ENCODE measurements at places on chromosomes 12 and 14.
A peak's percentile ranks its signal among the peaks of the same experiment; 100 is the strongest.

DNA sequence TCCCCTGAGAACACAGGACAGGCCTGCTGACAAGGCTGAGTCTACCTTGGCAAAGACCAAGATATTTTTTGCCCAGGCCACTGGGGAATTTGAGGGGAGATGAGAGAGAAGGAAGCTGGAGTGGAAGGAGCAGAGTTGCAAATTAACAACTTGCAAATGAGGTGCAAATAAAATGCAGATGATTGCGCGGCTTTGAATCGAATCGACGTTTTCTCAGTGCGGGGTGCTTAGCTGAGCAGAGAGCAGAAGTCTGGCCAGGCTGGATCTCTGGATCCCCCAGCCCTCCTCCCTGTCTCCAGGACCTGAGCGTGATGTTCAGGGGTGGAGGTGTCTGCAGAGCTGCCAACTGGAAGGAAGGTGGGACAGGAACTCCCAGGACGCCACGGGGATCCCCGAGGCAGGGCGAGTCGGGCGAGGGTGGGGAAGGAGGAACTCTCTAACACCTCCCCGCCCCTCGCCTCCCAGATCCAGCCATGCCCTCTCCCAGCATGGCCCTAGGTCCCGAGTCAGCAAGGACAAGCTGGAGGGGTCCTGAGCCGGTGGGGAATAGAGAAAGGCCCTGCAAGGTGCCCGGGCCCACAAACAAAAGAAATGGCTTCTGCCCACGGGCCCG lies 527 bp upstream of the CARMIL3 start:
- DNase-seq, result peak; percentile 78

GRCh38 chr12:117231750-117232149 lies 41.5 kb upstream of the FBXO21 start:
- peak; percentile 80 for DNase-seq

DNA sequence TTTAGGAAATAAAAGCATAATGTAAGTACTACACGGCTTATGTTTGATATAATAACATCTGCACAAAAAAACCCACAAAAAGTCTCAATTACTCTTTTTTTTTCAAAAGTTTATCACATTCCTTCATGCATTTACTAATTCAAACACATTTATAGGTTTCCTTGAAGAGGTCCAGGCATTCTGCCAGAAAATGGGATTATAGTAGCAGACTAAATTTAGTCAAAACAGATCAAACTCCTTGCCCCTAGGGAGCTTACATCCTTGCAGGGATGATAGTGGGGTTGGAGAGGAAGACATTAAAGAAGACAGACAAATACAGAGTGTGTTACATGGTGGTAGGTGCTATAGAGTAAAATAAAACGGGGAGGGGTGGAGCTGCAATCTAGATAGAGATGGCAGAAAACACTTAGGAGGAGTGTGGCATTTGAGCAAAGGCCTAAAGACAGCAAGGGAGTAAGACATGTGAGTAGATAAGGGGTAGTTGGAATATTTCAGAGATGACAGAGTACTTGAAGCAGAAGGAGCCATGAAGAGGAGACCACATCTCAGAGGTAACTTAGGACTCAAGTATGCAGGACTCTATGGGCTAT lies 266.9 kb downstream of the PPFIA2 start:
- DNase-seq, result no peak

GRCh38 chr12:31324845-31325523 lies 966 bp downstream of the SINHCAF start:
- peak; percentile 82 for DNase-seq

DNA sequence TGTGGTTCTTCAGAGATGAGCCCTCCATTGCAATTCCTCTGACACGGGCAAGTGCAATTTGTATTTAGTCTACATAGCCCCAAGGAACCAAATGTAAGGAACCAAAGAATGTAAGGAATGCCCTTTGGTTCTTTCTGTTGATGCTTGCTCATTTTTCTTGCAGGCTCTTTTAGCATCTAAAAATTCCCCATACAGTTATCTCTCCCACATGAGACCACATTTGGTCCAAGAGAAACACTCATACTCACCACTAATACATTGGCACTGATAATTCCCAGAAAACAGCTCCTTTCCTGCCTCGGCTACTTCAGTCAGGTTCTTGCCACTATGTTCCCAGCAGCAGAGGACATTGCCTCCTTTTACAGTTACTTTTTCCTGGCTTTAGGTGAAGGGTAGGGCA lies 332.6 kb downstream of the AEBP2 start:
- peak; percentile 45 for DNase-seq
